ENCODE measurements at places on chromosomes 2 and 18.

DNA sequence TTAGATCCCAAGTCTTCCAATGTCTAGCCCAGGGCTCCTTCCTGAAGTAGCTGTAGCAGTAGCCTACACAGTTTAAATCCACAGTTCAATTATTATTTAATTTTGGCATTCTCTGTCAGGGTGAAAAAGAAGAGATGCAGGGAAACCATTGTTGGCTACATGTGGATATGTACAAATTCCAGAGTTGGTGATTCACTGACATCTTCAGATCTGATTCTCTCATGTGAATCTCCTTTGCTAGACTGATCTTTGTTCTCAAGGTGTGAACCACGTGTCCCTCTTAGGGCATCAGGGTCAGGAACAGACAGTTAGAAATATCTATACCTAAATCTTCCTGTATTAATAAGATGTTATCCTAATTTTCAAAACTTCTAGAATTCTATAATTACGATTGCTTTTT is 36.7 kb downstream of the ADCYAP1 start:
- H3K4me3 ChIP-seq, result no peak overlapping the region
- no peaks in the 10 kb centered on the region for H3K4me1 ChIP-seq
- H3K36me3 ChIP-seq, result no peaks in the 10 kb centered on the region

DNA sequence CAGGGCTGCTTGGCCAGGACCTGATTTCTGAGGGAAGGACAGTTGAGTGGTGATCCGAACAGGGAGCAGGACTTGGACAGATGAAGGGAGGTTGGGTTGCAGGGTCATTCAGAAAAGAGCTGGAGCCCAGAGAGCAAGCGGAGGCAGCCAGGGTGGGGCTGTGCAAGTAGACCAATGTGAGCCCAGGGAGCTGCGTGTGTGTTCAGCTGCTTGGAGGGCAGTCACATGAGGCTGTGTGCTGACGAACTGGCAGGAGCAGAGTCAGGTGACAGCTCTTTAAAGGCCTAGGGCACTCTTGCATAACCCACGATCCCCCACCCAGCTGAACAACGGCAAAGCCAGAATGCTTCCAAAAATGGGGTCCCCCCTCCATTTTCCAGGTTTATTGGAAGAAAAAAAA is 4.6 kb upstream of the MLPH start:
- H3K27ac ChIP-seq, result peak overlapping the region; percentile 89
- peak; percentile 93 for DNase-seq
- H3K4me1 ChIP-seq, result peaks cover 62% of the 10 kb centered on the region

GRCh38 chr18:13311193-13311592 is 92.6 kb downstream of the LDLRAD4 start:
- no peaks in the 10 kb centered on the region for H3K27me3 ChIP-seq
- H3K27ac ChIP-seq, result no peak overlapping the region
- H3K4me1 ChIP-seq, result no peaks in the 10 kb centered on the region
- no peak overlapping the region for H3K4me3 ChIP-seq
- DNase-seq, result no peak
- peaks cover 3% of the 10 kb centered on the region for H3K36me3 ChIP-seq

GRCh38 chr2:113324684-113325160 is 46.0 kb upstream of the PAX8 start:
- peak overlapping the region; percentile 81 for H3K27ac ChIP-seq
- peak overlapping the region; percentile 52 for H3K4me3 ChIP-seq
- peaks cover 32% of the 10 kb centered on the region for H3K4me1 ChIP-seq
- no peaks in the 10 kb centered on the region for H3K27me3 ChIP-seq
- no peaks in the 10 kb centered on the region for H3K36me3 ChIP-seq

- DNase-seq, result no peak
- H3K4me3 ChIP-seq, result no peak overlapping the region
- H3K27ac ChIP-seq, result no peak overlapping the region
- peaks cover 1% of the 10 kb centered on the region for H3K4me1 ChIP-seq
- no peaks in the 10 kb centered on the region for H3K36me3 ChIP-seq
- no peaks in the 10 kb centered on the region for H3K27me3 ChIP-seq
Measured at GRCh38 chr2:6943523-6943922, 26.3 kb downstream of the RNF144A start.

GRCh38 chr2:71630454-71631328 is 177.3 kb downstream of the DYSF start:
- H3K36me3 ChIP-seq, result no peaks in the 10 kb centered on the region
- no peak overlapping the region for H3K27ac ChIP-seq
- no peak for DNase-seq

GRCh38 chr2:85911814-85912692 is 23.3 kb upstream of the ST3GAL5 start:
- H3K4me3 ChIP-seq, result no peak overlapping the region
- peak; percentile 87 for DNase-seq
- peaks cover 43% of the 10 kb centered on the region for H3K4me1 ChIP-seq
- H3K36me3 ChIP-seq, result no peaks in the 10 kb centered on the region

DNA sequence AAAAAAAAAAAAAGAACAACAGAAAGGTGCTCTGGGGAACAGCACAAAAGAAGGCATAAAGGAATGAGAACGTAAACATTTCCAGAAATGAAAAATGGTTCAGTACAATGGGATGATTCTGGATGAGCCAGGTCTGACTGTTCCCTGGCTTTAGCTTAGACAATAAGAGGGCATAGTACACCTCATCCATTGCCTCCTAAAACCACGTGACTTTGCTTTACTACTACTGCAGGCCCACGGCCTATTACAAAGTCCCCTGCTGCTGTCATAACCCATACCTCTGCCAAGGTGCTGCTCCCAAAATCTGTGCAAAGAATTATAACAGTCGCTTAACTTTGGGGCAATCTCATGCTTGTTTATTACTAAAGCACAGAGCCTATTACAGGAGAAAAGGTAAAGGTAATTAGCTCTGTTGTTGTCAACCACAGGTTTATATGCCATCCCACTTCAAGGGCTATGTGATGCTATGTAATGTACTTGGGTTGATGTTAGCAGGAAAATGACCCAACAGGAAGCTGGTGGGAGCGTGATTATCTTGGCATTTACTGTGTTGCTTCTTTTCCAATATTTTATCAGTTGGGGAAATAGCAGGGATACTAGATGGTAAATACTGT is 26.8 kb downstream of the STK17B start:
- H3K36me3 ChIP-seq, result peaks cover 57% of the 10 kb centered on the region
- no peaks in the 10 kb centered on the region for H3K4me1 ChIP-seq
- no peak overlapping the region for H3K4me3 ChIP-seq
- no peaks in the 10 kb centered on the region for H3K27me3 ChIP-seq

GRCh38 chr2:159880729-159881128 is 82.7 kb upstream of the CD302 start:
- no peak overlapping the region for H3K27ac ChIP-seq
- H3K4me3 ChIP-seq, result no peak overlapping the region
- H3K4me1 ChIP-seq, result no peaks in the 10 kb centered on the region
- no peak for DNase-seq
- H3K36me3 ChIP-seq, result peaks cover 13% of the 10 kb centered on the region
- H3K27me3 ChIP-seq, result no peaks in the 10 kb centered on the region

DNA sequence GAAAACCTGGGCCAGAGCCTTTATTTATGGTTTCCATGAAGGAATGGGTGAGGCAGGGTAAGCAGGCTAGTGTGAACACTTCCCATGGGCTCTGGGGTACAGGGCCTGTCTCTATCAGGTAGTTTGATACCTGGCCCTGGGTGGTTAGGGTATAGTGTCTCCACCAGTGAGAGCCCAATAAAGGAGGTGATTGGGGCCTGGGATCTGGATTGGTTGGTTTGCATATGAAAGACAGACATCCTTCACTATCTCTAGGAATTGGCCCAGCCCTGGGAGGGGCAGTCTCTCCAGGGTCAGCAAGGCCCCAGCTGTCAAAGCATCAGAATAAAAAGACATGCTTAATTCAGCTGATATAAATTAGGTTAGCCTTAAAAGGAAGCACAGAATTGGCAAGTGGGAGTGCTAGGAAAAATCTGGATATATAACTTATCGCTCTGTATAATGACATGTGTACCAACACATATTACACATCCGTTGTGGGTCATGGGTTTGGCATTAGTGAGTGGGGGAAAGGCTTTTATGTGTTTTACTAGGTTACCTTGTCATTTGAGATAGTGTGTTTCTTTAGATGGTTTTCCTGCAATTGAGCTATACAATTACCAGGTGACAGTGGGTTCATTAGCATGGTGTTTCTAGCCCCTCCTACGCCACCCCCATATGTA is 18.5 kb upstream of the TMEM178A start:
- no peaks in the 10 kb centered on the region for H3K27me3 ChIP-seq
- H3K27ac ChIP-seq, result no peak overlapping the region
- H3K4me3 ChIP-seq, result no peak overlapping the region
- DNase-seq, result no peak
- H3K36me3 ChIP-seq, result no peaks in the 10 kb centered on the region
- H3K4me1 ChIP-seq, result peaks cover under 1% of the 10 kb centered on the region

DNA sequence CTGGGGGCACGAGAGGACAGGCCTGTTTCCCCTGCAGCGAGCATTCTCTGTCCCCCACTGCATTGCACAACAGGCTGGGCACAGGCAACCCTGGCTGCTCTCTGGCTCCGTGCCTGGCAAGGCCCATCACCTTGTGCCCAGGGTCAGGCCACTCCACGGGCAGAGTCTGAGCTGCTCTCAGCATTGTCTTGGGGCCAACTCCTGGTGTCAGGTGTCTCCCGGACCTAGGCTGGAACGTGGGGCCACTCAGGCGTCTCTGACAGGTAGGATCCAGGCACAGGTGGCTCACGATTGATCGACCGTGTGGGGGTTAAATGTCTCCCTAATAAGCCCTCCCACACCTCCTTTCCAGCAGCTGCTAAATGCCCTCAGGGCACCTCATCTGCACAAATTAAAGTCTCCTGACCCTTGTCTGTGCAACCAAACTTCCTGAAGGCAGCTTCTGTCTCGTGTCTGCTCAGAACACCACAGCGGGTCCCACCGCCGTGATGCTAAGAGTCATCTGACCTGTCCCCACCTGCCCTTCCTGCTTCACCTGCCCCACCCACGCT is 66.6 kb upstream of the GPC1 start:
- H3K27me3 ChIP-seq, result no peaks in the 10 kb centered on the region
- DNase-seq, result no peak
- H3K4me3 ChIP-seq, result no peak overlapping the region
- H3K36me3 ChIP-seq, result no peaks in the 10 kb centered on the region
- no peak overlapping the region for H3K27ac ChIP-seq

GRCh38 chr2:164430166-164430783 is 191.0 kb downstream of the GRB14 start:
- no peaks in the 10 kb centered on the region for H3K4me1 ChIP-seq
- no peaks in the 10 kb centered on the region for H3K36me3 ChIP-seq
- H3K27me3 ChIP-seq, result no peaks in the 10 kb centered on the region
- no peak overlapping the region for H3K4me3 ChIP-seq

DNA sequence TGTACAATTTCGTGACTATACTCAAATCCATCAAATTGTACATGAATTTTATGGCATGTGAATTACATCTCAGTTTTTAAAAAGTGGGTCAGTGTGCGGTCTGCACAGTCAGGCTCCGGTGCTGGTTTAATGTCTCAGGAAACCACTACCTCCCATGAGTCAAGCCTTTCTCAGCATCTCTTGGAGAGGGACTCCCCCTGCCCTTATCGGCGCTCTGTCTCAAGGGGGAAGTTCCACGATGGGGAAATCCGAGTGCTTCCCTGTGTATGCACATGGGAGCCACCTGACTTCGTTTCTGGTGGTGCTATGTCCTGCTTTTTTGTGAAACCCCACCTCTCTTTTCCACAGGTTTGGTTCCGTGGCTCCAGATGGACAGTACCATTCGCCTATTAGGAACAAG is 72.5 kb downstream of the ACOXL start:
- no peak for DNase-seq
- H3K36me3 ChIP-seq, result no peaks in the 10 kb centered on the region
- no peak overlapping the region for H3K27ac ChIP-seq

DNA sequence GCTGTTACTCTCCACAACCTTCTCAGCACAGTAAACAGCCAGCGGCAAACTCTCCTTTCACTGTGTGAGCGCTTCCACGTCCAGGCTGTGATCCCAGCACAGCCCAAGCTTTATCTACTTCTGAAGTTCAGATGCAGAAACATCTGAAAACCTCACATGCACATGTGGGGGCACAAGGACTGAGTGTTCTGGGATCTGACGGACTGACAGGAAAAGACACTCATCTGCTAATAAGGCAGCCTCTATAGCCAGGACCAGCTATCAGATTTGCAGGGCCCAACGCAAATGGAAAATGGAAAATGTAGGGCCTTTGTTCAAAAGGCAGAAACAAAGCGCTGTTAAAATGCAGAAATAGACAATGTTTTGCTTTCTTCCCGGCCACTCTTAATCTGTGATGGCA is 133.8 kb upstream of the ARHGAP28 start:
- H3K4me3 ChIP-seq, result no peak overlapping the region
- H3K27me3 ChIP-seq, result no peaks in the 10 kb centered on the region
- DNase-seq, result no peak
- H3K27ac ChIP-seq, result no peak overlapping the region

DNA sequence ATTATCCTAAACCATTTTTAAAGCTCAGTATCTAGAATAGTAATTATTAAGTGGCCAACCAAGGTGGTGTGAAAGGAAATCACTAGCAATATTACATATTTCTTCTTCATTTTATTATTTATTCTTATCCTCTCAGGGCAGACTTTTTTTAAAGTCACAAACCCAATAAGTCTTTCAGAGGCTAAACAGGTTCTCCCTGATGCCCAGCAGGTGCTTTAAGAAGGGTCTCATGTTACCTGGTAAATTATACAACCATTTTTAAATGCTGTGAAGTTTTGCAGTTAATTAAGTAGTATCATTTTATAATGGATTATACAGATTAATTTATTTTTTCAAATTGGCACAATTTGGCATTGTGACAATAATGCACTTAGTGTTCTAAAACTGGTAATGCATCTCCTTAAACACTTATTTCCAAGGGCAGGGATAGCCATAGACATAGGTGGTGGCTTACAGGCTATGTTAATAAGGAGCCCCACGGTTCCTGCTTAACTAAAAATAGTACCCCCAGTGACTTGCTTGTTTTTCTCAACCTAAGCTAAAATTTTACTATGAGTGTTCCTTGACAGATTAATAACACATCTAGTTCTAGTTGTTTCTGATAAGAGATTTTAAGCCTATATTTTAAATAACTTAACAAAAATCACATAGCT is 67.0 kb downstream of the PMS1 start:
- H3K27me3 ChIP-seq, result no peaks in the 10 kb centered on the region
- no peak for DNase-seq
- no peak overlapping the region for H3K4me3 ChIP-seq
- peaks cover 6% of the 10 kb centered on the region for H3K36me3 ChIP-seq
- no peak overlapping the region for H3K27ac ChIP-seq

DNA sequence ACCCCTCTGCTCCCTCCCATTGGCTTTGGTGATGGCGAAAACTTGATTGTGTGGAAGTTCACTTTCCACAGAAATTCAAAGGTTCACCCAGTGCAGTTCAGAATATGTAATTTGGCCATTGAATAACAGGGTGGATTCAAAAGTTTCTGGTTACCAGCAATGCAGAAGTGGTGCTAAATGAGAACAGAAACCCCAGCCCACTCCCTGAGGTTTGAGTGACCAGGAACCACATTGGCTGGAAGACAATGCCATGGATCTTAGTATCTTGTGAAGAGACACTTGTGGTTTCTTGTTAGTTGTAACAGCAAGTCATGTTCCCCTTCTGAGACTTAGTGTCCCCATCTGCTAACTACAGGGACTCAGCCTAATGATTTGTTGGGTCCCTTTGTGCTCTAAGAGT is 49.8 kb downstream of the QPCT start:
- no peak overlapping the region for H3K4me3 ChIP-seq
- no peaks in the 10 kb centered on the region for H3K27me3 ChIP-seq
- H3K4me1 ChIP-seq, result peaks cover 20% of the 10 kb centered on the region
- no peak overlapping the region for H3K27ac ChIP-seq

GRCh38 chr2:148979919-148980277 is 58.6 kb upstream of the LYPD6B start:
- no peaks in the 10 kb centered on the region for H3K36me3 ChIP-seq
- no peak overlapping the region for H3K27ac ChIP-seq
- H3K4me1 ChIP-seq, result no peaks in the 10 kb centered on the region
- no peak overlapping the region for H3K4me3 ChIP-seq
- H3K27me3 ChIP-seq, result no peaks in the 10 kb centered on the region

Data from suprapubic skin (tissue), 4 donors.